ENCODE measurements at places on chromosomes 7 and 10.

DNA sequence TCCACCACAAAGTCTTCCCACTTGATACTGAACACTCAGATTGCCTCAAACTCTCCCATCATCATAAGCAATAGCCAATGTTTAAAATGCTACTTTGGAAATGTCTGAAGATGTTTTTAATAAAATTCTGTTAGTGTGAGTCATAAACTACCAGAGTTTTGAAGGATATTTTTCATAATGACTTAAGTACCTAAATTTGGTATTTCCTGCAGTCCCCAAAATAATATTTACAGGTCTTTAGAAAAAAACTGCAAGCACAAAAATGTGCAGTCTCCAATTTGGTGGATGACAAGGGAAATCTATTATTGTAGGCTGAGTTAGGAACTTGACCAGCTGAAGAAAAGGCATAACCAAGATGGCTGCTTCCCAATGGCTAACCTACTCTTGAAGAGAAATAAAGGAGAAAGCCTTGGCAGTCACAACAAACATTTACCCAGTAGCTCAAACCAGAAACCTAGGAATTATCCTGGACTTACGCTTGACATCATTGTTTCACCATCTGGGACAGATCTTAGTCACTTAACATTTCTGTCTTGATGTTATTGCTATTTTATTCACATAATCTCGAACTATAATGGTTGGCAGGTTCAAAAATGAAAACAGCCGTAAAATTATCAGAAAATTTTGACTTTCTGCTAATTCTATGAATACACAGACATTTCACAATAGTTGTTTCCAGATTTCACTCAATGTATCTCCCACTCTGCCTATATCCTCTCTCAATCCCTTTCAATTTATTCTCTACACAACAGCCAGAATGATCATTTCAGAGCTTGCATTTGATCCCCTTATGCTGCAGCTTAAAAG lies 111.2 kb upstream of the STEAP1B start:
- DNase-seq: no peak

GRCh38 chr7:95316588-95316987 lies 7.7 kb downstream of the PON1 start:
- no peak for DNase-seq

GRCh38 chr7:141097430-141097829 lies 23.6 kb downstream of the TMEM178B start:
- DNase-seq: no peak

GRCh38 chr7:132745510-132745909 lies 169.2 kb upstream of the PLXNA4 start:
- no peak for DNase-seq

DNA sequence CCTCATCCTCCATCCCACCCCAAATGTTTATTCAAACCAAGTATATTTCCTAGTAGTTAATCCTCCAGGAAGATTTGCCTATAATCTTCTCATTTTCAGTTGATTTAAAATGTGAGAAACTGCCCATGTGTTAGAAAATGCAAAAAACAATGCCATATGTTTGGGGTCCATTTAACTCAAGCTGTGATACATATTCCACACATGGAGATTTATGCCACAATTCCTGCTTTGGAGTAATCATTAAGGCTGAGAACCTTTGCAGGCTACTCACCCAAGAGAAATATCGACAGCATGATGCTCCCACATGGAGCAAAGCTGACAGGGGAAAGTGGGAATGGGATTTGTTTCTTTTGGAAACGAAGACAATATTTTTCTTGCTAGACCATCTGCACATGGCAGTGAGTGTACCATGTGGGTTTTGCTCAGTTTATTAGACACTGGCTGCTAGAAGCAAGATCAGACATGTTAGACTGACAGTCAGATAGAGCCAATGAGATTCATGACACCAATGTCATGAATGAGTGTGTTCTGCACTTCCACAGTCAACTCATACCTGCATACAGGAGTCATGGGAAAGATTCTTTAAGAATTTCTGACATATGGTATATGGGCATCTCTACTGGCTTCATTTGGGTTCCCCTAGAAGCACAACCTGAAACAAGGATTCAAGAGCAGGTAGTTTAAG lies 3.4 kb upstream of the GRM8 start:
- DNase-seq: no peak

- no peak for DNase-seq
Observed at GRCh38 chr7:92762851-92763250, 73.5 kb downstream of the CDK6 start.

GRCh38 chr7:78939669-78940068 lies 513.8 kb downstream of the MAGI2 start:
- DNase-seq: no peak

GRCh38 chr7:84060760-84061261 lies 133.8 kb downstream of the SEMA3A start:
- DNase-seq: no peak

DNA sequence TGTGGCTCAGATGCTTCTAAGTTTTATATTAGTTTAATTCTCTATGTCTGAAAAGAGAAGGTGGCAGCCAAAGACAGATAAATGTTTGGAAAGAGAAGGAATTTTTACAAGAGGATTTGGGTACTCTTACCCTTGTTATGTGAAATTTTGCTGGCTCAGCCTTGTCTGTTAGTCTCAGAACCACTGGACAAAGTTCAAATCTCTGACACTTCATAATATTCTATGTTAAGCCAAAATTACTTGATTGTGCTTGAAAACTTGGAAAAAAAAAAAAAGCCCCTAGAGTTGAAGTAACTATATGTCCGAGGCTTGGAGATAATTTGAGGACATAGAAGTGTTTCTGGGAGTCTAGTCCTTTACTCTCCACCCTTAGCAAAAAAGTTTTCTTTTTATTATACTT lies 1079.3 kb upstream of the LRRTM3 start:
- DNase-seq: no peak

- no peak for DNase-seq
Observed at GRCh38 chr10:110563132-110563531, 4.4 kb upstream of the SMC3 start.

GRCh38 chr7:158422887-158423560 lies 164.6 kb downstream of the PTPRN2 start:
- no peak for DNase-seq

GRCh38 chr7:111050875-111051416 lies 40.0 kb upstream of the LRRN3 start:
- no peak for DNase-seq

DNA sequence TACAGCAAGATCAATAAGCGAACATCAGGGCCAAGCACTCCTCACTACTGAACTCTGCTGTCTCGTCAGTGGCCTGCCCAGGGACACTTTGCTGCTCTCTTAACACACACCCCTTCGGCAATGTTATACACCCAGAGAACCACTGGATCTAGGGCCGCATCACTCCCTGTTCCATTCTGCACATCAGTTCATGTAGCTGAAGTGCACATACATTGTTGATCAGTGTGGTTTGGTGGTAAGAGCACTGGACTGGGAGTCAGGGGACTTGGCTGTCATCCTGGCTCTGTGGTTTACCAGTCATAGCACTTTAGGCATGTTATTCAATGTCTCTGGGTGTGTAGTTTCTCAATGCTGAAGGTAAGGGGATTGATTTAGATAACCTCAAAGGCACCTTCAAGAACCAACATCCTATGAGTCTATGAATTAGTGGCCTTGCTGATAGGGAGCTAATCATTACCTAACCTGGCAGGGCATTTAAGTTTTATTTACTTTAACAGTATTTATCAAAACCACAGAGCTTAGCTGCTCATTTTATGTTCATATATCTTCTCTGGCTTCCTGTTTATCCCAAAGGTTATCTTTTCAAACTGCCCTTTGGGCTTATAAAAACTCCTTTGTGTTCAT lies 24.8 kb downstream of the DUSP5 start:
- no peak for DNase-seq

- DNase-seq: no peak
Observed at GRCh38 chr7:22129166-22129565, 183.5 kb upstream of the CDCA7L start.

All from fibroblast of the conjunctiva (primary cell).